ENCODE measurements at places on chromosomes 12 and 14.

DNA sequence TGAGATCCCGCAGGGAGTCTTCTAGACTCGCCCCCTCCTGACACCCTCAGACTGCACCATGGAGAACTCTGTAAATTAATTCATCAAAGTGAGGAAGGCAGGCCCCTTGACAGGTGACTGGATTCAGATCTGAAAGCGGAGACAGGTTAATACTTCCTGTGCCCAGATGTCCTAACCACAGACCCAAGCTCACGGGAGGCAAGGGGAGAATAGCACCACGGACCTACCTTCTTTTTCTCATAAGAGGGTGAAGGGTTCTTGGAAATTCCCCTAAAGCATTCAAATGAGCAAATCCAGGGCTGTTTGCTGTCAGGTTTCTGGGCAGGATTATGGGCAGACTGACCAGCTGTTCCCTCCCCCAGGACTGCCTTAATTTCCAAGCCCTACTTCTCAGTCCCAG is 170.0 kb downstream of the ZFP36L1 start:
- peaks cover 2% of the 10 kb centered on the region for H3K4me1 ChIP-seq
- DNase-seq: no peak
- H3K27me3 ChIP-seq: peaks cover 6% of the 10 kb centered on the region
- peaks cover 13% of the 10 kb centered on the region for H3K36me3 ChIP-seq

- no peak for DNase-seq
- no peak overlapping the region for H3K27ac ChIP-seq
- H3K36me3 ChIP-seq: no peaks in the 10 kb centered on the region
- no peaks in the 10 kb centered on the region for H3K4me1 ChIP-seq
- H3K4me3 ChIP-seq: no peak overlapping the region
Observed at GRCh38 chr12:32846053-32846452, 50.5 kb downstream of the PKP2 start.

- peak overlapping the region; percentile 84 for H3K27ac ChIP-seq
- peaks cover 29% of the 10 kb centered on the region for H3K27me3 ChIP-seq
- DNase-seq: no peak
- H3K4me1 ChIP-seq: peaks cover 64% of the 10 kb centered on the region
- peak overlapping the region; percentile 8 for H3K4me3 ChIP-seq
Observed at GRCh38 chr12:124505001-124505818, 62.2 kb downstream of the NCOR2 start.

DNA sequence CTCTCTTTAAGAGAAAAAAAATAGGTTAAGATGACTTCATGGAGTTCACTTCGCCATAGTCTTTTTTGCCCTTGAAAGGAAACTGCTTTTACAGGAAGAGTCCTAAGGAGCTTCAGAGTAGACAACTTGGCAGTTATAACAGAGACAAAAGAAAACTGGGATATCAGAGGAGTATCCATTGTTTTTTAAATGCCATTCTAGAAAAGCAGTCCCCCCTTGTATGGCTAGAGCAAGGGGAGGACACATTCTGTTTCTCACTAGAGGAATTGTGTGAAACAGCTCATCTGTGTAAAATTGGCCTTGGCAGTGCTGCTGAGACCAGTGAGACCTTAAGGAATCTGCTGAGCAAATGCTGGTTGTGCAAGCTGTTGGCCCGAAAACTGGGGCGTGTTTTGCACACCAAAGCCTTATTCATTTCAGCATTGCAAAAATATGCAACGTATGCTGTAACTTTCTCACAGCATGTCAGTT is 128.0 kb downstream of the GPR135 start:
- H3K36me3 ChIP-seq: no peaks in the 10 kb centered on the region
- no peak overlapping the region for H3K27ac ChIP-seq
- H3K27me3 ChIP-seq: peaks cover 2% of the 10 kb centered on the region

GRCh38 chr14:100692859-100693558 is 33.7 kb upstream of the DLK1 start:
- H3K4me1 ChIP-seq: peaks cover 20% of the 10 kb centered on the region
- H3K4me3 ChIP-seq: no peak overlapping the region
- H3K27ac ChIP-seq: no peak overlapping the region
- peaks cover 2% of the 10 kb centered on the region for H3K27me3 ChIP-seq

GRCh38 chr14:80414080-80414479 is 202.8 kb upstream of the DIO2 start:
- no peaks in the 10 kb centered on the region for H3K4me1 ChIP-seq
- no peak overlapping the region for H3K4me3 ChIP-seq

DNA sequence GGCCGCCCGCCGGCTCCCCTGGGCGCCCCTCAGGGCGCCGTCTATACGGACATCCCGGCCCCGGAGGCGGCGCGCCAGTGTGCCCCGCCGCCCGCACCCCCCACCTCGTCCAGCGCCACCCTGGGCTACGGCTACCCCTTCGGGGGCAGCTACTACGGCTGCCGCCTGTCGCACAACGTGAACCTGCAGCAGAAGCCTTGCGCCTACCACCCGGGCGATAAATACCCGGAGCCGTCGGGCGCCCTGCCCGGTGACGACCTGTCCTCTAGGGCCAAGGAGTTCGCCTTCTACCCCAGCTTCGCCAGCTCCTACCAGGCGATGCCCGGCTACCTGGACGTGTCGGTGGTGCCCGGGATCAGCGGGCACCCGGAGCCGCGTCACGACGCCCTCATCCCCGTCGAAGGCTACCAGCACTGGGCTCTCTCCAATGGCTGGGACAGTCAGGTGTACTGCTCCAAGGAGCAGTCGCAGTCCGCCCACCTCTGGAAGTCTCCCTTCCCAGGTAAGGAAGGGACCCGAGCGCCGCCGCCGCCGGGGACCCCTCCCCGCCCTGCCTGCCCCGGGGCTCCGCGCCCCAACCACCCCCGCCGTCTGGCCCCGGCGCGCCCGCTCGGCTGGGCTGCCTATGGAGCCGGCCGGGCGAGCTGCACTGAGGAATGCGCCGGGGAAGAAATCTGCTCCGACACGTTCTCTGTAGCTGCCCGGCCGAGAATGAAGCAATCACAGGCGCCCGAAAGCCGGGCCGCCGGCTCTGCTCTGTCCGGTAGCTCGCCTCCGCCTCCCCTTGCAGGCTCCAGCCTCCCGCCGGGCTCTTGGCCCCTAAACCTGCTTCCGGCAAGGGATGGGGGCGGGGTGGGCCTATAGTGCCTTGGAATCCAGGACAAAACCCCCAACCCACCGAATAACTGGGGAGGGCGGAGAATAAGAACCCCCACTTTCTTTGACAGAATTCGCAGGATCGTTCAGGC is 794 bp downstream of the HOXC13 start:
- peaks cover 54% of the 10 kb centered on the region for H3K27me3 ChIP-seq
- H3K4me1 ChIP-seq: peaks cover 1% of the 10 kb centered on the region
- DNase-seq: no peak
- no peak overlapping the region for H3K4me3 ChIP-seq

- no peaks in the 10 kb centered on the region for H3K27me3 ChIP-seq
- no peak overlapping the region for H3K4me3 ChIP-seq
- H3K36me3 ChIP-seq: no peaks in the 10 kb centered on the region
- no peak for DNase-seq
Observed at GRCh38 chr12:107200394-107200793, 107.0 kb upstream of the CRY1 start.

DNA sequence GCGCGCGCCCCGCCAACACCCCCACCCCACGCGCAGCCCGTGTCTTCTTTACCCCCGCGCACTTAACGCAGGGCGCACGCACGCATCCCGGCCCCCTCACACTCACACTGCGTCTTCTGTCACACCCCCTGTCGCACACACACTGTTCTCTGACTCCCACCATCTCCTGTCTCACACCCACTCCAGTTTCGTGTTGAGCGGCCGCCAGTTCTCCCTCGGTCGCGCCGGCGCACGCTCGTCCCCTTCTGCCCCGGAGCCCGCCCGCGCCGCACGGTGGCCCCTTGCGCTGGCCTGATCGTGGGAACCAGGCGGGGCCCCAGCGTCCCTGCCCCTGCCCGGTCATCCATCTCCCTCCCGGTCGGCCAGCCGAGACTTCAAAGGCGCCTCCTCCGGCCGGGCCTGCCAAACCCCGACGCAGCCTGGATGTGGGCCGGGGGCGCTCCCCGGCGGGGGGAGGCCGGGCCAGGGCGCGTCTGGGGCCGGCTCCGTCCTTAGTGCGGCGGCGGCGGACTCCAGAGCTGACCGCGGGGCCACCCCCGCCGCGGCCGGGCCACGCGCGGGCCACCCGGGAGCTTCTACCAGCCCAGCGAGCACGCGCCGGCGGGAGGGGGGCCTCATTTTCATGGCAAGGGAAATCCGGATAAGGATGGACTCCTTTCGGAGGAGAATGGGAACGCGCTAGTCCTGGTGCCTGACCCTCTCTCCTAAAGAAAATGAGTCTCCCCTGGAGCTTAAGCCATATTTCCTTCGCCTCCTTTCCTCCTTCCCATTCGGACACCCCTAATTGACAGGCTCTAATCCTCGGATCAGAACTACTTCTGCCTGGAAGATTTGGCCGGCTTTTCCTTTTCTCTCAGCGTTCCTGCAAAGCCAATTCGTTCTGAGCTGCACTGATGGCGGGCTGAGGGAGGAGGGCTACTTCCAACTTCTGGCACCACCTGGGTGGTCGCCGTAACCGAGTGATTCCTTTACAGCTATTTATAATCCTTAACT is 82.0 kb upstream of the HMGA2 start:
- H3K27me3 ChIP-seq: peaks cover 4% of the 10 kb centered on the region
- H3K36me3 ChIP-seq: peaks cover 6% of the 10 kb centered on the region
- H3K4me1 ChIP-seq: peaks cover 5% of the 10 kb centered on the region
- H3K4me3 ChIP-seq: peak overlapping the region; percentile 97

DNA sequence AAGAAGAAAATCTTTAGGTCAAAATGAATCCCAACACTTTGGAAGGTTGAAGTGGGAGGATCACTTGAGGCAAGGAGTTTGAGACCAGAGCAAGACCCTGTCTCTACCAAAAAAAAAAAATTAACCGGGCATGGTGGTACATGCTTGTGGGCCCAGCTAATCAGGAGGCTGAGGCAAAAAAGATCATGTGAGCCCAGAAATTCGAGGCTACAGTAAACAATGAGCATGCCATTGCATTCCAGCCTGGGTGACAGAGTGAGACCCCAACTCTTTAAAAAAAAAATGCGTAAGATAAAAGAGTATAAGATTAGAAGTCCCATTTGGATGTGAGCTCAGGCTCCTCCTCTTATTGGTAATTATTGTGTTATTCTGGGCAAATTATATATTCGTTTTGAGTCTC is 30.8 kb upstream of the EVL start:
- H3K4me1 ChIP-seq: no peaks in the 10 kb centered on the region
- H3K27me3 ChIP-seq: no peaks in the 10 kb centered on the region
- no peaks in the 10 kb centered on the region for H3K36me3 ChIP-seq
- no peak overlapping the region for H3K27ac ChIP-seq
- no peak overlapping the region for H3K4me3 ChIP-seq
- DNase-seq: no peak

DNA sequence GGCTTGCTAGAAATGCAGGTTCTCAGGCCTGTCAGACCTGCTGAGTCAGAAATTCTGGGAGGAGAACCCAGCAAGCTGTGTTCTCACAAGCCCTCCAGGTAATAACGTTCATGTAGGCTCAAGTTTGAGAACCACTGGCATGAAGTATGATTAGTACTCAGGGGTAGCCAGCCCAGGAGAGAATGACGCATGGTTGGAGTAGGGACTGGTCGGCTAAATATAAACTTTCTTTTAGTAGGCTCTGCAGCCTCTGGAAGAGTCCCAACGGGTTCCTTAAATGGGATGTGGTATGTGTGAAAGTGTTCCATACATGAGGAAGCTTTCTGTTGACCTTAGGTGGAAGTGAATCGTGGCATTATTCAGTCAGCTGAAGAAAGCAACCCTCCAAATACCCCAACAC is 209.3 kb downstream of the SLC41A2 start:
- peaks cover 3% of the 10 kb centered on the region for H3K4me1 ChIP-seq
- DNase-seq: no peak
- no peak overlapping the region for H3K27ac ChIP-seq
- peaks cover 7% of the 10 kb centered on the region for H3K36me3 ChIP-seq
- H3K4me3 ChIP-seq: no peak overlapping the region

- H3K4me1 ChIP-seq: no peaks in the 10 kb centered on the region
- DNase-seq: no peak
- no peak overlapping the region for H3K4me3 ChIP-seq
- peaks cover 7% of the 10 kb centered on the region for H3K36me3 ChIP-seq
- no peak overlapping the region for H3K27ac ChIP-seq
- no peaks in the 10 kb centered on the region for H3K27me3 ChIP-seq
Observed at GRCh38 chr12:4700621-4701026, 19.6 kb upstream of the GALNT8 start.

DNA sequence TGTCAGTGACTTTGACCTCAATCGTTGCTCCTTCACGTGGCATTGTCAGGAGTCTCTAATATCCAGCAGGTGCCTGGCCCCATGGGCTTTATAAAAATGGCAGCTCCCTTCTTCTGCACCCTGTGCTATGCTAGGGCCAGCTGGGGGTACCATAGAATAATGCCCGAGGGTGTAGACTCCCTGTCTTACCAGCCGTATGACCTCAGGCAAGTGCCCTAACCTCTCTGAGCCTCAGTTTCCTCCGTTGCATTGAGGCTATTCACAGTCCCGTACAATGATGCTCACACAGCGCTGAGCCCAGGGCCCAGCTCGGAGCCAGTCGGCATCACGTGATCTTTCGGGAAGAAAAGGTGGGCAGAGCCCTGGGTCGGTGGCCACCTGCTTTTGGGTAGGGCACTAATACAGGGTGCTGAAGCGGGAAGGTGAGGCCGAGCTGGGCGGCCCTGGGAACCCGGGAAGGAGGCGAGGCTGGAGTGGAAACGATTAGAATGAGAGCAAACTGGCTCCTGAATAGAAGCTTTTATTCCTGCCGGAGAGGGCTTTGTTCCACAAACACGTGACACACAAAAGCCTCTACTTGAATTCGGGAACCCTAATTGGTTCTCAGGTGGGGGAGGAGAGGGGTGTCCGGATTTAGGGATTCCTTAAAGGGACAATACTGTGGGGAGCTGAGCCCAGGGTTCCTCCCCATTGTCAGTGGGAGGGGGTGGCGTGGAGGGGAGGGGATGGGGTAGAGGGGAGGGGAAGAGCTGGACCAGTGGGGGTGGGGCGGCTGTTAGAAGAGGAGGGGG is 19.9 kb upstream of the MSI1 start:
- peak overlapping the region; percentile 81 for H3K27ac ChIP-seq
- H3K27me3 ChIP-seq: peaks cover 2% of the 10 kb centered on the region
- DNase-seq: peak; percentile 49
- H3K4me3 ChIP-seq: peak overlapping the region; percentile 71
- no peaks in the 10 kb centered on the region for H3K36me3 ChIP-seq

DNA sequence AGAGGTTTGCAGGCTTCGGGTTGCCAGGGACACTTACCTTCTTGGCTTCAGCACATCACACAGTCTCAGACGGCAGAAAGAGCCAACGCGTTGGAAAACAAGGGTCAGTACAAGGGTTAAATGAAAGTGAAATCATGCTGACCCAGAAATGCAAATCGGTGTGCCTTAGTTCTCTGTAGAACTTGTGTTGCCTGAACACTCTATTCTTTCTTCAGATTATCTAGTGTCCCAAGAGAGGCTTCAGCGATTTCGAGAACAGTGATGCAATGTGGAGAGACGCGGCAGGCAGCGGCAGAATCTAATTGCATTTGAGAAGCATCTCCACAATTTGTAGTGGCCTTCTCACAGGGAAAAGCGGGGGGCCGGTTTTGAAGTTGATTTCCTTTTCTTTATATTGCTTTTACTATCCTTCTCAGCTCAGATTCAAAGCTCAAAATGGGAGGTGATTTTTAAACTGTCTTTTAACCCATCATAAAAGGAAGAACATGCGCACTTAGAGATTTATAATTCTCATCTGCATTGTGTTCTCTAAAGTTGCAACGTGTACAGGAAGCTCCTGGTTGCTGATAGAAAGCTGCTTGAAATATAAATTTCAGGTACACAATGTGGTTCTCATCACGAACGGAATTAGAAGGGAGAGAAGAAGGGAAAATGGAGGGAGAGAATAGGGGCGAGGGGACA is 67.8 kb upstream of the EGLN3 start:
- H3K4me1 ChIP-seq: peaks cover 11% of the 10 kb centered on the region
- DNase-seq: no peak

GRCh38 chr12:6914246-6914946 is at the start of gene ENO2:
TSS of gene ENO2 (plus strand) at chr12:6914580. CDS start at chr12:6915833, 1,253 bp downstream.
- H3K4me3 ChIP-seq: peak within 1 kb of the TSS; percentile 96
- peaks cover 5% of the 10 kb centered on the region for H3K4me1 ChIP-seq
- no peaks in the 10 kb centered on the region for H3K36me3 ChIP-seq
- H3K27ac ChIP-seq: peak within 1 kb of the TSS; percentile 79
- peaks cover 19% of the 10 kb centered on the region for H3K27me3 ChIP-seq
